ENCODE measurements at places on chromosomes 7 and 10.
A peak's percentile ranks its signal among the peaks of the same experiment; 100 is the strongest.

DNA sequence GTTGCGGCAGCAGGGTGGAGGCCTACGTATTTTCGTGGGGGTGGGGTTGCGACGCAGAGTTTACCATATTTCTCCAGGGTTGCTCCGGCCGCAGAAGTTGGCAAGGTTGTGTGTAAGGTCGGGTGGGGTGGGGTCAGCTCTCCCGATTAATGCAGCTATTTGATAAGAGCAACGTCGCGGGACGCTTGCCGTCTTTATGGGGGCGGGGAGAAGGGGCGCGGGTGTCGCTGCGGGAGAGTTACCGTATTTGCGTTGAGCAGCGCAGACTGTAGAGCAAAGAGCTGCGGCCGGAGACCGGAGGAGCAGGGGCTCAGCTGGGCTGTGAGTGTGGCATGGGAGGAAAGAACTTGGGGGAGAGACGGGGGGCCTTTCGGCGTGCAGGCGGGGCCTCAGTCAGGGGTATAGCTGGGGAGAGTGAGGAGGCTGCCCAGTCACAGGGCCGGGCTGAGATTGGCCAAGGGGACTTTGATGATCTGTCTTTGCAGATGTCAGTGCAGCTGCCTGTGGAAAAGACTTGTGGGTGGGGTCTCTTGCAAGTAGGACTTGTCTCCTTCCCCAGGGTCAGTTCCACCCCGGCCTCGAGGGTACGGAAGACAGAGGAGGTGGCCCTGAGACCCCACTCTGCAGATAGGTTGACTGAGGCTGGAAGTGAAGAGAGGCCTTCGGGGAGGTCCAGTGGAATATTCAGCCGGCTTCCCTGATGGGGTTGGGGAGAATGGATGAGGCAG, 26.6 kb downstream of the ZNF775 start:
- no peak for DNase-seq

DNA sequence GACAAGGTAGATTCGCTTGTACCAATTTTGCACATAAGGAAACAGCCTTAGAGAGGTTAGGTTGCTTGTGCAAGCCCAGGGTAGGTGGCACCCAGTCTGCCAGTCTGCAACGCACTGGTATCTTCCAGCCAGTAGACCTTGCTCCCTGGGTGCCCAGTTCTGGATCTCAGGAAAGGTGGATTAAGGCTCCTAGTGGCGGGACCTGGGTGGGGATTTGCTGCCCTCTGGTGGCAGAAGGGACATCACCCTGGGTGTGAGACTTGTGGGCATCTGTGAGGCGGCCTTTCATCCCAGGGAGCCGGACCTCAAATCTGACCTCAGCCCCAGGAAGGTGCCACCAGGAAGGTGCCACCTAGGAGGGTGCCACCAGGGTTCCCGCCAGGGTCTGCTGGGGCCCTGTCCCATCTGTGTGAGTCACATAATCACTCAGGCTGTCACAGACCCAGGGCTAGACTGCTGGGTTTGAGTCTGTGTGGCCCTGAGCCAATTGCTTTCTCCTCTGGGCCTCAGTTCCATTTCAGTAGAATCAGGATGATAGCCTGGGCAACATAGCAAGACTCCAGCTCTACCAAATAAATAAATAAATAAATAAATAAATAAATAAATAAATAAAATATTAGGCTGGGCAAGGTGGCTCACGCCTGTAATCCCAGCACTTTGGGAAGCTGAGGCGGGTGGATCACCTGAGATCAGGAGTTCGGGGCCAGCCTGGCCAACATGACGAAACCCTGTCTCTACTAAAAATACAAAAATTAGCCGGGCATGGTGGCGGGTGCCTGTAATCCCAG, 5.3 kb upstream of the PRKRIP1 start:
- DNase-seq: peak; percentile 36

- no peak for DNase-seq
Measured at GRCh38 chr7:115763347-115763746, 267.2 kb downstream of the TFEC start.

- no peak for DNase-seq
Measured at GRCh38 chr7:5636446-5636835, 145.0 kb downstream of the RNF216 start.

GRCh38 chr10:99754670-99755069, 22.6 kb downstream of the CUTC start:
- DNase-seq: no peak

DNA sequence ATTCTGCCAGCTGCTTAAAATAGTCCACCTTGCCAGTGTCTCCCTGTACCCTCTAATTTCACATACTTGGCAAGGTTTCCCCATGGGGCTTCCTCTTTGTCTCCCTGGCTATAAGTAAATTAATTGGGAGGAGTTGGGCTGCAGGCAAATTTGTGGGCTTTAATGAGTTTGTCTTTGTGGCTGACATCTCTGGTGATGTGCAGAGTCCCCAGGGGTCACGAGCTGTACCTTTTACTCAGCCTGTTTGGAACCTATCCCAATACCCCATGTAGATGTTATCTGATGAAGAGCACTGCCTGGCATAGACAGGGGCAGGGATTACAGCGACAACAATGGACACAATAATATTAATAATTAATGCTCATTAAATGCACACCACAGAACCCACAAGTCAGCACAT, 132.5 kb downstream of the SLIT1 start:
- DNase-seq: no peak

DNA sequence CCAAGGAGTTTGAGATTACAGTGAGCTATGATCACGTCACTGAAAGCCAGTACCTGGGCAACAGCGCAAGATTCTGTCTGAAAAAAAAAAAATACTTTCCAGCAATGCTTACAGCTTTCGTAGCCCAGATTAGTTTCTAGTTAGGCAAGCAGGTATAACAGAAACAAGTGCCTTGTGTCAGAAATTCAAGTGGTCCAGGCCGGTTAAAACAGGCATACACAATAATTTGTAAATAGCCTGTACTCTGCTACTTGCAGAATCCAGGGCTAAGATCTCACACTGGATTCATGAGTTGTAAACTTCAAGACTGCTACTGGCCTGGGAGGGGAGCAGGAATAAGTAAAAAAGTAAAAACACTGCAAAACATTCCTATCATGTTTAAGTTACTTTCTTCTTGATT, 512.9 kb downstream of the IPMK start:
- DNase-seq: no peak

GRCh38 chr10:20677340-20677739, 219.8 kb downstream of the NEBL start:
- DNase-seq: no peak

GRCh38 chr7:150567169-150567568, at the start of gene GIMAP4:
GIMAP4 (plus strand) TSS chr7:150567390; CDS start chr7:150569902, 2,512 bp downstream.
- DNase-seq: no peak

DNA sequence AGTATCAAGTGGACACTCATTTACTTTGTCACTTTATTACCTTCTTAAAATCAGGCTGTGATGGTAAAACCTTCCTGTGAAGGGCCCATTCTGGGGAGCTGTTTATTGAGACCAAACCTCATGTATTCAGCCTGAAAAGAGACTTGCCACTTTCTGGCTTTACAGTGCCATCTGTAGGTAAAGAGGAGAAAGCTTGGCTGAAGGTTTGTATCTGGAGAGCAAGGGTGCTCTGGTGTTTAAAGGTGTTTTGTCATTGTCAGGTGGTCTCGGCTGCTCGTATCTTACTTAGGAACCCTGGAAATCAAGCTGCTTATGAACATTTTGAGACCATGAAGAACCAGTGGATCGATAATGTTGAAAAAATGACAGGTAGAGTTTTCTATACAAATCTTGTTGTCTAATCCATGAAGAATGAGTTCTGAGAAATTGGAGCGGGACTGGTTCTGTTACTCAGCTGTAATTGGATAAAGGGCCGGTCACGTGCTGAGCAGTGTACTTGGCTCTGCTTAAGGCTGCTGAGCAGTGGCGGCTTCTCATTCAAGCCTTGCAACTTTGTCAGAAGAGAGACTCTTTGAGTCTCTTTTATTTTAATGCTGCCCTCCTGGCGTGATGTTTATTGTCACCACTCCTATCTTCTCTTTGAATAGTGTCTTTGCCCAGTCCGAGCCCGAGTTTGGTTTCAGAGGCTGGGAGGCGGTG, 46.9 kb downstream of the AP3M1 start:
- DNase-seq: no peak

DNA sequence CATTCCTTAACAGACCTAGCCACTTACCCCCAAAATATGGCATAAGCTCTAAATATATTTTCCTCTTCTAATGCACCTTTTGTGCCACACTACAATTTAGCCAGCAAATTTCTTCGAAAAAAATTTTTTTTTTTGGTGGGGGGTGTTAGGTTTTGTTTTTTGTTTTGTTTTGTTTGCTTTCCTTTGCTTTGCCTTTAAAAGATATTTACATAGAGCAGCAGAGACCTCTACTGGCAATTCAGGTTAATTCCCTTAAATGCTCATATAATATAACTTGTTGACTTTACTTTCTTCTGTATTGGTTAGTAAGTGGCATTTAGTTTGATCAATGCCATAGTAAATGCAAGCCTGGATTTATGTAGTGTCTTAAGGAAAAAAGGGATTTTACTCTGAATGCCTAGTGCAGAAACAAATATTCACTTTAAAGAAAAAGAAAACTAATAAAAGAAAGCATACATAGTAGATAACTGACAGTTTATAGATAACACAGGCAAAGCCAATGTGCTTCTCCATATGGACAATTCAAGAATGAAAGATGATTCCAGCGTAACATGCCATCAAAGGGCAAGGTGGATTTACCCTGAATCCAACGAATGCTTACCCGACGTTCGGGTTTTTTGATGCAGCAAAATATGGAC, 1250.6 kb downstream of the GATA3 start:
- no peak for DNase-seq

DNA sequence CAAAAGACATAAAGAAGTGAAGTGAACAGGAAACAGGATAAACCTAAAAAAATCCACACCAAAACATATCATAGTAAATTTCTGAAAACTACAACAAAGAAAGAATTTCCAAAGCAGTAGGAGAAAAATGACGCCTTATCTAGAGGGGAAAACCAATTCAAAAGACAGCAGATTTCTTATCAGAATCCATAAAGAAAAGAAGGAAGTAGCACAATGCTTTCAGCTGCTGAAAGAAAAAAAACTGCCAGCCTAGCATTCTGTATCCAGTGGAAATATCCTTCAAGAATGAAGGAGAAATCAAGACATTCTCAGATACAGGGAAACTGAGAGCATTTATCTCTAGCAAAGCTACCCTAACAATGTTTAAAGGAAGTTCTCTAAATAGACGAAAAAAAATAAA, 37.8 kb downstream of the PDLIM1 start:
- no peak for DNase-seq

DNA sequence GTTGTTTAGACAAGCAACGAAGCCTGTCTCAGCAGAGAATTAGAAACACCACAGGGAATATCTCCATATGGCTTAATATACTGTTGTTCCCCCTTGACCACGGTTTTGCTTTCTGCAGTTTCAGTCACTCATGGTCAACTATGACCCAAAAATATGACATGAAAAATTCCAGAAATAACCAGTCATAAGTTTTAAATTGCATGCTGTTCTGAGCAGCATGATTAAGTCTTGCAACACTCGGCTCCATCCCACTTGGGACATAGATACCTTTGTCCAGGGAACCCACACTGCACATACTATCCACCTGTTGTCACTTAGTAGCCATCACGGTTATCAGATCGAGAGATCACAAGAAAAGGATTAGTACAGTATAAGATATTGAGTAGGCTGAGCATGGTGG, 60.7 kb upstream of the FOXK1 start:
- no peak for DNase-seq

DNA sequence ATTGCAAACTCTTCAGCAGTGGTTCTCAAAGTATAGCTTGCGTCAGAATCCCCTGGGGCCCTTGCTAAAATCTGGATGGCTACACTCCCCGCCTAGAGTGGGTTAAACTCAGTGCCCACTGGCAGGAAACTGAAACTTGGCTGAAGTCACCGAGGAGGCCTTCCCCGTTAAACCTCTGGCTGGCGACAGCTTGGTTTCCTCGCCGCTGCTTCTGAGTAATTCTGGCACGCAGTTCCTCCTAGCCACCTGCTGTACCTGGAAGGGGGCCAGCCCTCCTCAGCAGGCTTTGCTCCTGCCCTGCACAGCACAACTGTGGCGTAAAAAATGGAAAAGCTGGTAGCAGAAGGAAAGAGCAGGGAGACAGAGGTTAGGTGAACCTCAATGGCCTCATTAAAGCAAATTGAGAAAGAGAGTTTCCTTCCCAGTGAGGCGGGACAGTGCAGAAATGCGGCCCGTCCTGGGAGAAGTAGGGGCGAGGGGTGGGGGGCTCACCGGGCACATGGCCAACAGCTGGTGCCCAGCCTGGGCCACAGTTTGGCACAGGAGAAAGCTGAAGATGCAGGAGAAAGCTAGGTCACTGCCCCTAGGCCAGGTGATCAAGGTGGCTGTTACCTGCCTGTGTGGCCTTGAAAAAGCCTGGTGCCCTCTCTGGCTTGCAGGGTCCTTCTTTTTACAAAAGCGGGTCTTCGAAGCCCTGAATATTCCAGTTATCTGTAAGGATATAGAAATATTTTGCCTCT, 46.6 kb downstream of the ALOX5 start:
- DNase-seq: peak; percentile 36

- DNase-seq: no peak
Measured at GRCh38 chr10:76229341-76229740, 797.9 kb downstream of the LRMDA start.

DNA sequence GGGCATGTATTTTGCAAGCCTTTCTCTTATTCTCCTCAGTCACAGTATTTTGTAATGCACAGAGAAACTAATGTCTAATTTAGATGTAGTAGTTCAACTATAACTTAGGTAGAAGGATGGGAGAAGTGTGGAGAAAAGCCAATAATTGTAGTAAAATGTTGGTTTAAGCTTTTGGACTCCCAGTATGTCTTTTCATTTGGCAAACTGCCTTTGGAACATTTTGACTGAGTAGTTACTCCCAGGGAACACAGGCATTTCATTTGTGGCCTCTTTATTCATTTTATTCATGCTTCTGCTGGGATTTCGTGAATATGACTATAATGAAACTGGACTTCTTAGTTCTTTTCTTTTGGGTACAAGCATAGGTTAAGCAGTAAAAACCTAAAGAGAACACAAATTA, 79.0 kb downstream of the EXOC4 start:
- no peak for DNase-seq

DNA sequence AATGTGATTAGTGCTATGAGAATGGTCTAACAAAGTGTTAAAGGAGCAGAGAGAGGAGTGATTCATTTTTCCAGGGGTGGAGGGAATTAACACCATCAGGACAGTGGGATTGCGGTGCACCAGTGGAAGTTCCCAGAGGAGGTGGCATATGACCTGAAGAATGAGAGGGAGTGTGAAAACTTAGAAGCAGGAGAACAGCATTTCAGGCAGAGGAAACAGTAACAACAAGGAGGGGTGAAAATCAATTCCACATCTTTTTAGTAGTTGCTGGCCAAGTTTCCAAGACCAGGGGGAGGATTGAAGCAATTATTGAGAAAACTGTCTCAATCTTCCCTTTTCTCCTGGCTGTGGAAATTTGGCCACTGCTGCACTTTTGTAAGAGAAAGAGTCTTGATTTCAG, 23.7 kb upstream of the CCDC172 start:
- DNase-seq: no peak

- DNase-seq: no peak
Measured at GRCh38 chr10:17387861-17388503, 66.4 kb downstream of the ST8SIA6 start.

- DNase-seq: no peak
Measured at GRCh38 chr7:133668296-133669060, 415.6 kb downstream of the EXOC4 start.

GRCh38 chr10:32461203-32461602, 15.3 kb downstream of the CCDC7 start:
- no peak for DNase-seq
